ENCODE measurements at places on chromosomes 1 and 21. TPM values are rescaled to one million over a fixed set of nuclear protein-coding genes. Genes with fewer than 3 reads are reported as not detected.

GRCh38 chr1:7233237-7233540 lies 447.9 kb downstream of the CAMTA1 start:
- DNase-seq = no peak

- peak; percentile 55 for DNase-seq
Observed at GRCh38 chr21:42677339-42678321, 24.2 kb downstream of the PDE9A start.

The TEDDM1 gene
- not detected for total RNA-seq

The HAO2 gene
- not detected for total RNA-seq

Measured in Caki2 (cell line).